ENCODE measurements at places on chromosomes 6 and 20. TPM values are rescaled to one million over a fixed set of nuclear protein-coding genes. Genes with fewer than 3 reads are reported as not detected.

DNA sequence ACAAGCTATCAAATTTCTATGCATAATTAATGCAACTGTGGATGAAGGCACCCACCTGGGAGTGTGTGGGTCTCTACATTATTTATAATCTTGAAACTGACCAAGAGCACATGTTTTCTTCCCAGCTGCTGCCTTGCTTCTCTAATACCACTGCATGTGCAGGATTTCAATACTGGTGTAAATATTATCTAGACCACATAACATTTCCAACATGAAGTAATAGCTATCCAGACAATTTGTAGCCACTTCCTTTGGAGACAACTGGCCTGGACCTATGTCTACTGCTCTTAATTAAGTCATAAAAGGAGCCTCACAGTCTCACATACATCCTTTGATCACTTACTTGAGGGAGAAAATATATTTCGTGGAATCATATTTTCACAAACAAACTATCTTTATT, 180.7 kb downstream of the HIVEP2 start:
- no peak for DNase-seq

The MLN gene
- polyA plus RNA-seq, result not detected

DNA sequence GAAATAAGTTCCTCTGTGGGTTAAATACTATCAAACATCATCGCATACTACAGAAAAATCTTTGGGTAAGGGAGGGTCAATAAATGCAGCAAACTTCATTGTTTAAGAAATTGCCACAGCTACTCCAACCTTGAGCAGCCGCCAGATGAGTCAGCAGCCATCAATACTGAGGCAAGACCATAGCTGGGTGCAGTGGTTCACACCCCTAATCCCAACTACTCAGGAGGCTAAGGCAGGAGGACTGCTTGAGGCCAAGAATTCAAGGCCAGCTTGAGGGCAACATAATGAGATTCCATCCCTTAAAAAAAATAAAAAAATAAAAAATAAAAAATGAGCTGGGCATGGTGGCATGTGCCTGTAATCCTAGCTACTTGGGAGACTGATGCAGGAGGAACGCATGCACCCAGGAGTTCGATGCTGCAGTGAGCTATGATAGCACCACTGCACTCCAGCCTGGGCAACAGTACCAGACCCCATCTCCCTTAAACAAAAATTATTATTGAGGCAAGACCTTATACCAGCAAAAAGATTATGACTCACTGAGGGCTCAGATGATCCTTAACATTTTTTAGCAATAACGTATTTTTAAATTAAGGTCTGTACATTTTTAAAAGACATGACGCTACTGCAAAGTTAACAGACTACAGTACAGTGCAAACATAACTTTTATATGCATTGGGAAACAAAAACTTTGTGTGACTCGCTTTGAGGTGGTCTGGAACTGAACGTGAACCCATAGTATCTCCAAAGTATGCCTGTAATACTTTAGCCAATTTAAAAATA, 8.8 kb downstream of the SRPK1 start:
- no peak for DNase-seq

The CST7 gene
- 0.70 TPM for polyA plus RNA-seq

DNA sequence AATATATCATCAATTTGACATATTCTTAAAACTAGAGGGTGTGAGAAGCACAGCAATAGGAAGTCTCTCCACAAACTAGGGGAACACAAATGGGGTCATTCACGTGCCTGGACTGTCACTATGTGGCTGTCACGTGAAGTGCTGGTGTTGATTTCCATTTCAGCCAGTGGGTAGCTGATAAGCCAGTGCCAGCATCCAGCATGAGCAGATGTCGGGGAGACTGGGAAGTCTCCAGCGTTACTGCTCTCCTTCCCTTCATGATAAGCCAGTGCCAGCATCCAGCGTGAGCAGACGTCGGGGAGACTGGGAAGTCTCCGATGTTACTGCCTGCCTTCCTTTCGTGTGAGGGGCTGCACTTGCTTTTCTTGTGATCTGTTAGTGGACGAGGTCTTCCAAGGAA, 5.6 kb upstream of the SLC17A9 start:
- DNase-seq, result no peak

DNA sequence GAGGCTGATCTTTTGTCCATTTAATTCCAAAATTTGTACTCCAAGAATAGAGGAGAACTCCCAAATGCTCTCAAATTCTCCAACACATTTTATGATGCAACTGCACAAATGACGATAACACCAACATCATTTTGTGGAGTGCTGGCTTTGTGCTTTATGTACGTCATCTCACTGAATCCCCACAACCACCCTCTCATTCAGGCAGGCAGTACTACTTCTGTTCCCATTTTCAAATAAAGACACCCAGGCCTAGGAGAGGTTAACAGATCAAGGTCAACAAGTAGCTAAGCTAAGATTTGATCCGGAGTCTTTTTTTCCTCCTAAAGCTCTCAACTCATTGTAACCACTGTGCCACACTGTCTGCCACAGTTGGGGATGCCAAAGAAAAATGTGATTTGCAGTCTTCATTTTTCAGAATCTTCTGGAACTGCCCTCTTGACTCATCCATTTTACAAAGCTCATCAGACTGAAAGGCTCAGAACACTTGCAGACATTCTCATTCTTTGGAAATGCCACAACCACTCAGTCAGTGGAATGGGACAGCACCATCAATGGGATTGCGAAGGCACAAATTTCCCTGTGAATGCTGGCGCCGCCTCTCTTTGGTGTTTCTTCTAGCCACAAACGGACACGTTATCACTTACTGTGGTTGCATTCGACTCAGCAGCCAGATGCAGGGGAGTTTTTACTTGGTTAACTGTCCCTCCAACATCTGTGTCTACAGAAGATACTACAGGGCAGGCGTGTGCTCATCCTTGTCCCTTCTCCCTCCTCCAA, 184.4 kb downstream of the GJA10 start:
- no peak for DNase-seq

DNA sequence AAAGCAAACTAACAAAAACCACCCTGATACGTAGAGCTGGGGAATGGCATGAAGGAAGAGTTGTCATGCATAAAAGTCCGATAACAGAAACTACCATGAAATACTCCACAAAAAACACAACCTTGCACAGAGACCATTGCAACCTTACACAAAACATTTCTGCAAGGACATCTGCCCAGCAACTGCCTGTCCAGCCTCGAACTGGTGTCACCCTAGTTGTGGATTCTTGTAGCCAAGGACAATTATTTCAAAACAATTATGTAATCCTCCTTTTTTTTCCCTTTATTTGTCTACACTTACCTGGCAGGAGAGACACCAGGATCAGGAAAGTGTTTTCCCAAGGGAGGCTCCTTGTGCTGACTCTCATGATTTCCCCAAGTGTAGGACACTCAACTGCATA, 232.5 kb upstream of the SYNDIG1 start:
- no peak for DNase-seq

- no peak for DNase-seq
Observed at GRCh38 chr6:33050014-33050810, 23.2 kb downstream of the HLA-DPA1 start.

DNA sequence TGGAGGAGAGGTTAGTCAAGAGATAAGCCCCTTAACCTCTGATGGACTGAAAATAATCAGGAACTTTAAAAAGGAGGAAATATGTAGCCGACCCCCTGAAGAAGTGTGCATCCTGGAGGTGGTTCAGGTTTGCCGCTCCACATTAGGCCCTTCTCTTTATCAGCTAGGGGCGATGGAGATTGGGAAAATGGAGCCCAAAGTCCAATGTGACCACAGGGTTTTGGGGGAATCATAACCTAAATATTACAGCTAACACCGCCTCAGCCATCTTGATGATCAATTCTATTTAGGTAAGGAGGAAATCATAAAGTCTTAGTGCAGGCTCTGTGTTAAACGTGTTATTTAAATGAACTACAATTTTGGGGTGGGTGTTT, 1.2 kb downstream of the OGFRL1 start:
- no peak for DNase-seq

- DNase-seq, result peak; percentile 57
Observed at GRCh38 chr20:11274141-11274594, 600.4 kb upstream of the JAG1 start.

DNA sequence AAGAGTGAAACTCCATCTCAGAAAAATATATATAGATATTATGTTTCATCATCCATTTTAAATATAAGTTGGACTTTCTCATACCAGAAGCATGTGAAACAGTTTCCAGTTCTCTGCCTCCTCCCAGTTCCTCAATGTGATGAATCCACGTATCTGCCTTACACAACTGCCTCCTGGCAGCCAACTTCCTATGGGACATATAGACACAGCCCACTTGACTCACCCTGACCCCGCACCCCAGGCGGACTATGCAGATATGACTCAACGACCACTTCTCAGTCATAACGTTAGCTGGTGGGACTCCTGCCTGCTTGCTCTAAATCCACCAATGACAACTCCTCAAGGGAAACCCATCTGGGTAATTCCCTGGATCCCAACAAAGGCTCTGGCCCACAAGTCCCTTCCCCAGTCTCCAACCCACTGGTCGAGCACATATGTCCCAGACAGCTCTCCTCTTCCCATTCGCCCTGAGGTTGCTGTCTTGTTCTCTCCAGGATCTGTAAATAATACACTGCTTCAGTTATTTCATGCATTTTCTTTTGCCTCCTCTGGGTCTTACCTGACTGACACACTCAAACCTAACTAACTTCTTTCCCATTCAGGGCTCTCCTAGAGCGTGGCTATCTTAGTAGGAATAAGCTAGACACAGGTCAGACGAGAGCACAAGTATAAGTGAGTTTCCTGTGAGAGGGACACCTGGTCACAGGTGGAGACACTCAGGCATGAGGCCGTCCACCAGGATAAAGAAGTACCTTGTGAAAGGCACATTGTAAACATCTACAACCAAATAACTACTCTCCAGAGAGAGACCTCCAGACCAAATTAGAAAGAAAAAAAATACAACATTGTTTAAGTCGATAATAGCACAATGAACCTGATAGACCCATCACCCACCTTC, 548.5 kb downstream of the CD83 start:
- no peak for DNase-seq

The LHFPL5 gene
- polyA plus RNA-seq, result not detected

GRCh38 chr20:4227085-4227821, 211.9 kb upstream of the RNF24 start:
- no peak for DNase-seq

- no peak for DNase-seq
Observed at GRCh38 chr20:40583205-40583604, 105.8 kb downstream of the MAFB start.

DNA sequence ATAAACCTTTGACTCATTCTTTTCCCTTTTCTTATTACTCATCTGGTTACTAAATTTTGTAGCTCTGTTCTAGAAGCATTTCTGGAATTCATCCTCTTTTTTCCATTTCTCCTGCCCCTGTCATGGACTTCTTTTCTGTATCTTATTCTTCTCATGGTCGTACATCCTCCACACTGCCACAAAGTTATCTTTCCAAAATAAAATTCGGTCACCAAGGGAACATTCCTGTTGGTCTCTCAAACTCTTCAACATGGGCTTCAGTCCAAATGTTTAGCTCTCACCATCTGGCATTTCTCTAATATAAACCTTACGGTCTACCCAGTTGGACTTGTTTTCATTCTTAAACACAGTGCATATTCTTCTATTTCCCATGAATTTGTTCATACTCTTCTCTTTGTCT, 428.8 kb upstream of the ID4 start:
- no peak for DNase-seq

DNA sequence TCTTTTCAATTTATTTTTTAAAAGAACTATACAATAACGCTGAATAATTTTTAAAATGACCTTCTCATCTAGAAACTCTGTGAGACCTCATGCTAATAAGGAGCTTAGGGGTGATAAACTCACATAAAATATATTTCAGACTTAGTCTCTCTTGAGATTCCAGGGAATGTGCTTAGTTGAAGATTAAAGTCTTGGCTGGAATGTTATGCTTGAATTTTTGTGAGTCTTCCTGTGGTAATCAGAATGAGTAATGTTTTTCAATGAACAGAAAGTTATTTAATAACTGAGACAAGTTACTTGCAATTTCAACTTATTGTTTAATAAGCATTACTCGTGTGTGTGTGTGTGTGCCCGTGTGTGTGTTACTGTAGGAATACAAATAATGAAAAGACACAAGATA, 379.9 kb upstream of the EPHA7 start:
- no peak for DNase-seq

DNA sequence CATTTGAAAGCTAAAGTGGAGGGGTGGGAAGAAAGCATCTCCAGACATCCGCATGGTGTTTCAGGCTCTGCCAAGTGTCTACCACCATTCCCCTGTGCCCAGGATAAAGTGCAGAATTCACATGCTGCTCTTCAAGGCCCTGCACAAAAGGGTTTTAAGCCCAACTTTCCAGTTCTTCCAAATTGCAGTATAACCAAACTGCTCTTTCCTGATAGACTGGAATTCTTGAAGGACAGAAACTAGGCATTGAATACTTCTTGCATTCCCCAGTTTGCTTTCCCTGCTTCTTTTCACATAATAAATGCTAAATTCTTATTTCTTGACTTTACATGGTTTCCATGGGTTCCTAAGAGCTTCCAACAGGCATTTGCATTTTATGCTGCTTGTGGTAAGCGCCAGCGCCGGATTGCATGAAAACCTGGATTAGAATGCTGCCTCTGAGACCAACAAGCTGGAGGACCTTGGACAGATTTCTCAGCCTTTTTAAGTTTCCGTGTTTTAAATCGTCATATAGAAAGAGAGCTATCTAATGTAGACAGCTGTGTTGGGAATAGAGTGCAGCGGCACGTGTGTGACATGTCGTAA, 7.9 kb downstream of the SOX4 start:
- no peak for DNase-seq

- no peak for DNase-seq
Observed at GRCh38 chr6:63750400-63750799, 114.8 kb downstream of the PHF3 start.

DNA sequence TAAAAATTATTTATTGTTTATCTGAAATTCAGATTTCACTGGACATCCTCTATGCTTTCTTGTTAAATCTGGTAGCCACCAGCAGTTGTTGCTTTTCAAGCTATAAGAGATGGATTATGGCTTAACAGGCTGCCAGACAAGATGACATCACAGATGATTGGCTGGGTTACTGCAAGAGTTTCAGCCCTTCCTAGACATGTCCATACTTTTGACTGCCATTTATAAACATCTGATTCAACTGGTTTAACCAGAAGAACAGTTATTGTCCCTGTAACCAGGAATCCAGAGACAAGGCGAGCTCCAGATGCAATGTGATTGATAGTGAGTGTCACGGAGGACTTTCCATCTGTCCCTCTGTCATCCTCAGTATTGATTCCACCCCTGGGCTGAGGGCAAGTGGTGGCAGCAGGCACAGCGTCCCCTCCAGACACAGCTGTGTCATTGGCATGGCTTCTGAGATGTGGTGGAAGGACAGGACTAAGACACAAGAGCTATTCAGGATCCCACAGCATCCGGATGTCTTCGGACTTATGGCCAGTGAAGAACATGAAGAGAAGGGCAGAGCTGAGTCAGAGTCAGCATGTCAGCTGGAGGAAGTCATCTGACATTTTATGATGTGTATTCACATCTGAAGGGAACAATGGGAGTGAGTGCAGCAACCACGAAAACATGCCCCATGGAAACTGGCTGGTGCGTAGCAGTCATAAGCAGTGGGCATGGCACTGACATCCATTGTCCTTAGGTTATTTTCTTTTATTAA, 284.5 kb upstream of the CDYL start:
- no peak for DNase-seq
